T-helper 17 cell (primary cell): ENCODE measurements at places on chromosomes 4 and X.

DNA sequence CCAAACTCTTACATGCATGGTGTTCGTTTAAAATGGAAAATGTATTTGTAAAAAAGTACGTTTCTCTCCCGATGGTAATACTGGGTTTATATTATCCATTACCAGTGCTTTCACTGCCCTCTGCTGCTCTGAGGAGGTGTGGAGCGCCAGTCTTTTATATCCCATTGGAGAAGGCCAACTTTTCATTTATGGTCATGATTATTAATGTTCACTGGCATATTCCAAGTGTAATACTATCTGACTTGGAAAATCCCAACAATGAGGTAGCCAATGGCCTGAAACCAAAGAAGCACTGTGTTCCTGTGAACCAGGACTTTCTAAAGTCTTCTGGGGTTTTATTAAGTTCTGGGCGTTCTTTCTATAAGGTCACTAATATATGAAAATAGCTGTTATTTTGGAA lies 80.7 kb downstream of the SYNPO2 start:
- no peak for DNase-seq

- no peak for DNase-seq
Observed at GRCh38 chr4:11218692-11219091, 210.0 kb downstream of the HS3ST1 start.

GRCh38 chrX:132565273-132565672 lies 76.4 kb upstream of the MBNL3 start:
- DNase-seq = no peak

- no peak for DNase-seq
Observed at GRCh38 chr4:59484944-59485343, 1715.2 kb upstream of the ADGRL3 start.

- no peak for DNase-seq
Observed at GRCh38 chr4:87051121-87051713, 116.4 kb downstream of the AFF1 start.

GRCh38 chrX:72005046-72005445 lies 94.4 kb downstream of the NHSL2 start:
- DNase-seq = no peak

GRCh38 chr4:1654216-1654955 lies 29.7 kb downstream of the FAM53A start:
- DNase-seq = no peak

GRCh38 chrX:118181030-118181429 lies 64.4 kb upstream of the KLHL13 start:
- no peak for DNase-seq

GRCh38 chr4:105437637-105438036 lies 36.2 kb downstream of the PPA2 start:
- DNase-seq = no peak

GRCh38 chr4:4585012-4585670 lies 43.3 kb upstream of the STX18 start:
- no peak for DNase-seq

DNA sequence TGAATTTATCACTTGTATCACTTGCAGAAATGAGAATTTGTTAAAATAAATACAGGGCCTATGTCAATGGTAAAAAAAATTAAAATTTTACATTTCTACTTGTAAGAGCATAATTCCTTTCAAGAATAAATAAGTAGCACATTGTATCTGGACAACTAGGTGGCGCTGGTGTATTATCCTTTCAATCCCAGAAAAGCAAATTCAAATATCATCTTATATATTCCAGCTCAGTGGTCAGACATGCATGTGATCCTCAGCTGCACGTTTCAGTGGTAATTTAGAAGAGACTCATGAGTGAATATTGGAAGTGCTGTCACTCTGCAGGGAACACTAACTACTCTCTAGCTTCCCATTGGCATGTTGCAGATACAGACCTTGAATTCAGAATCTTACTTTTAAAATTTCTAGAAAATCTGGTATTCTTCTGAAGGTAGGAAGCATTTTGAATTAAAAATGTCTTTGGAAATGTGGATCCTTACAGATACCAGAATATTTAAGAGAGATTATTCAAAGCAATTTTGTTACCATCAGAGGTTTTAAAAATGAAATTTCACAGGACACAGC lies 1414.7 kb upstream of the TENM3 start:
- DNase-seq = no peak

GRCh38 chr4:47222276-47222675 lies 190.9 kb downstream of the GABRB1 start:
- no peak for DNase-seq

- no peak for DNase-seq
Observed at GRCh38 chr4:24677909-24678308, 93.6 kb upstream of the DHX15 start.

DNA sequence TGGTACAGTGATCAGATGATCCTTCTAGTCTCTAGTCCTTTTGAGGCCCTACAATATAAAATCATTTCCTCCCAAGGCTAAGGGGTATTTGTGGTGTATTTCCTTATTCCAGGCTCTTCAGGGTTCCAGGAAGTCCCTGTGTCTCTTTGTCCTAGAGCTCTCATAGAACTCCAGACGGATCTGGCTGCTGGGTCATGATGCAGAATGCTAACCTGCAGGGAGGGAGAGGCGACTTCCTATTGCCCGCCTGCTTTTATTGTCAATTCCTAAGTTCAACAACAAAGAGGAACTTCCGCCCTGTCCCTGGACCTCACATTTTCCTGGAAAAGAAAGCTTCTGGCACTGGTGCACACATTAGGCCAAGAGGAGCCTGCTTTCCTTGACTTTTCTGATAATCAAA lies 45.9 kb upstream of the ZNF827 start:
- no peak for DNase-seq

DNA sequence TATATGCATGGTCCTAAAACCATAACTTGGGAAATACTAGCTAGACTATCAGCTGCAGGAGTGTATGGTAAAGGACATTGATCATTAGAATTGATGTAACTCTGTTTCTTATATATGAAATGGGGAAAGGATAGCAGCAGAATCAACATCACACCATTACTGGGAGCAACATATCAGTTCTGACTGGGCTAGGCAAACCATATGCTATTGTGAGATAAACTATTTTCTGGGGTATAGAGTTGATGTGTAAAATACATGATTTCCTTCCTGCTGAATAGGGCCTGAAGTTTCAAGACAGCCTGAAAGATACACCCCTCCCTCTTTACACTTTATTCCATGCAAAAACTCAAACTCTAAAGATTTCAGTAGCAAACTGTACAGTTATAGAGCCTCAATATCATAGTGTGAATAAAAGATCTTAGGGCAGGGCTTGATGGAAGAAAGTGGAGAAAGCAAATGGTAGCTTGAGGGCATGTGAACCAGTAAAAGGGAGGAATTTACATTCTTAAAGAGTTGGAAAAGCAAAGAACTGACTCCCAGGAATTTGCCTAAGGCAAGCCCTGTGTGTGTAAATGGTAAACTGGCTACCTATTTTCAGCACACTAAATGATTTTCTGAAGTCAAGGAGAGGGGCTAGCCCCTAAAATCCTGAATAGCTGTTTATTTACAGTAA lies 404.1 kb downstream of the MAPK10 start:
- DNase-seq = no peak

DNA sequence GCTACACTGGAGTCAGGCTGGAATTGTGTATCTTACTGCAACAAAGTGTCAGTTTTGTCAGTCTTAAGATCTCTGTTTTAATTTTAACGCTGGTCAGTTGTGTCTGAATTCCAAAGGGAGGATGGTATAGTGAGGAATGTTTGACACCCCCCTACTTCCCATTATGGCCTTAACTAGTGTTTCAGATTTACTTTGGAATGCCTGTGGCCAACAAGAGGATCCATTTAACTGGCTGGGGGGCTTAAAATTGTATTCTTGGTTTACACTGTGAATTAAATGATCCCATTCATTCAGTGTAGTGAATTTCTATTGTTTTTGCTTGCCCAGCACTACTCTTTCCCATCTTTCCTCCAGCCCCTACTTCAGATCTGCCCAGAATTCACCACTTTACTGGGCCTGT lies 75.8 kb upstream of the IQCM start:
- no peak for DNase-seq

GRCh38 chr4:66949419-66949818 lies 595.9 kb downstream of the CENPC start:
- DNase-seq = no peak

- DNase-seq = no peak
Observed at GRCh38 chr4:122826079-122826527, 528 bp upstream of the FGF2 start.

- no peak for DNase-seq
Observed at GRCh38 chr4:29423836-29424721, 1296.1 kb upstream of the PCDH7 start.

DNA sequence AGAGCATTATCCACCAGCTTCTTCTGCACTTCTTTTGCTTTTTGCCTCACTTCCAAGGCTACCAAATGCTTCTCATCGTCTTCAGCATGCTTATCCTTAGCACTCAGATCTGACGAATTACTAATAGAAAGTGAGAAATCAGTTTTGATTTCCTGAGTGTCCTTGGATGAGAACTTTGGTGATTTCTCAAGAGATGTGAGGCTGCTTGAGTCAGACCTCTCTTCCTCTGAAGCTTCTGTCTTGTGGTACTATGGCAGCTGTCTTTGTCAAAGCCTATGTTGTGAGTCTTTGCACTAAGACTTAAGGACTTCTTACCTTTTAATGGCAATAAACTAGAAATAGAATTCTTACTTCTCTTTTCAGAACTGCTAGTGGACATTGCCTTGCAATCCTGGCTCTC lies 169.9 kb downstream of the CPE start:
- DNase-seq = no peak

DNA sequence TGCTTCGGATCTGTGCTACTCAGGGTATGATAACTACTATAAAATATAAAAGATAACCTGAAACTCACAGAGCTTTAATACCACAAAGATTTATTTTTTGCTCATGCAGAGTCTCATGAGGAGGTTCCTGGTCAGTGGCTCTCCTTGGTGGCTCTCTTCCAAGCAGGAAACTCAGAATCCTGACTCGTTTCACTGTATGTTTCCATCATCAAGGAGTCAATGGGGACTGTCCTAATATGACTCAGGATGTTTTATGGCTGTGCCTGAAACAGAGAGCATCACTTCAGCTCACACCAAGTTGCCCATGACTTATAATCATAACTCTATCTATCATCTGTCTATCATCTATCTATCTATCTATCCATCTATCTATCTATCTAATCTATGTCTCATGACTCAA lies 620.8 kb upstream of the NR3C2 start:
- DNase-seq = no peak

- no peak for DNase-seq
Observed at GRCh38 chr4:176014583-176015108, 51.0 kb upstream of the WDR17 start.

- no peak for DNase-seq
Observed at GRCh38 chrX:120468479-120468824, 644 bp downstream of the LAMP2 start.

- DNase-seq = no peak
Observed at GRCh38 chr4:180179146-180179545, 2064.1 kb upstream of the TENM3 start.

GRCh38 chr4:144645102-144645630 lies 790 bp upstream of the HHIP start:
- no peak for DNase-seq

DNA sequence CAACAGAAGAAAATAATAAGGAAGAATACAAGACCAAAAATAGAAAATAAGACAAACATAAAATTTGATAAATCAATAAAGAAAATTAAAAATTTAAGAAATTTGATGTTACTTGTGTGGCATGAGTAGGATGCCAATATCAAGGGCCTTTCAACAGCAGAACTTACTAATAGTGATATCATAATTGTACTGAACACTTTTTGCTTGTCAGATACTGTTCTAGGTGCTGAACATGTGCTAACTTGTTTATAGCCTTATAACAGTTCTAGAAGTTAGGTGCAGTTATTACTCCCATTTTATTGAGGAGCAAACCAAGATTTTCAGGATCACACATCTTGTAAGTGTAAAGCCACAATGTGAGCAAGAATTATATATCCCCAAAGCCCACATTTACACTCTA lies 546.0 kb upstream of the EPHA5 start:
- no peak for DNase-seq

DNA sequence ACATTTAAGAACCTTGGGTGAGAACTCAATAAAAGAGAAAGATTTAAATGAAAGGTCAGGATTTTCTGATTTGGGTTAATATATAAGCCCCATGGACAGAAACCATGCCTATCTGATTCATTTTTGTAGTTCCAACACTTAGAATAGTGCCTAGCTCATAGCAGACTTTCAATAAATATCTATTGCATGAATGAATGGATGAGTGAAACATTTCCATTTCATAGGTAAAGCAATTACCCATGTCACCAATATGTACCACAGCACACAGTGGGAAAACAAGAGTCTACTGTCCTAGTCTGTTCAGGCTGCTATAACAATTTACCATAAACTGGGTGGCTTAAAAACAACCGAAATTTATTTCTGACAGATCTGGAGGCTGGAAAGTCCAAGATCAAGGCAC lies 63.9 kb upstream of the PTPN13 start:
- no peak for DNase-seq

GRCh38 chr4:84971319-84971932 lies 4.9 kb upstream of the WDFY3 start:
- DNase-seq = no peak

DNA sequence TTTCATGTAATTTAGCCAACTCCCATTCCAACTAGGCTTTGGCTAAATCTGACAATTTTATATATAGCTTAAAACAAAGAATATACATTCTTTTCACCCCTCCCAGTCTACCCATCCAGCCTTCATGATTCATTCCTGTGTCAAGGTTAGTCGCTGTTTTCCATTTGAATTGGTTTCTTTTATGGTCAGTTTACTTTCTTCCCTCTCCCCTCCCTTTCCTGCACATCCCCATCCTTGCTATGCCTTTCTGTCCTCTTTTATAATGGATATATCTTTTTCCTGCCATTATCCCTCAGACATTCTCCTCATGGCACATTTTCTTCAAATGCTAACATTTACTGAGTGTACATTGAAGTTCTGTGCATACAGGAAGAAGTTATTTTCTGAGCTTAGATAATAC lies 4.7 kb downstream of the ZXDB start:
- DNase-seq = no peak

DNA sequence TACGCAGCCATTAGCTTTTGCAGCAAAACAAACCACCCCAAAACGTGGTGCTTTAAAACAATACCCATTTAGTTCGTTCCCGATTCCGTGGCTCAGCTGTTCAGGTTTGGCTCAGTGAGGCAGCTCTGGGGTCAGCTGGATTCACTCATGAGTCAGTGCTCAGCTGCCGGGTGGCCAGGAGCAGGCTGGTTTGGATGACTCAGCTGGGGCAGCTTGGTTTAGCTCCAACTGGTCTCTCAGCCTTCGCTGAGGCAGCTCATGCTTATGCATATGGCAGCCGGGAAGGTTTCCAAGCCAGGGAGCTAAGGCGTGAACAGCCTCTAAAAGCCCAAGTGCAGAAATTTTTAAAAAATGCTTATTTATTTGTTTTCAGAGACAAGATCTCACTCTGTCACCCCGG lies 13.3 kb upstream of the CD99 start:
- DNase-seq = no peak
